ENCODE measurements at places on chromosomes 12 and 14.

- no peak for DNase-seq
These were observed 1.1 kb upstream of the CSRP2 start for GRCh38 chr12:76879710-76880518.

DNA sequence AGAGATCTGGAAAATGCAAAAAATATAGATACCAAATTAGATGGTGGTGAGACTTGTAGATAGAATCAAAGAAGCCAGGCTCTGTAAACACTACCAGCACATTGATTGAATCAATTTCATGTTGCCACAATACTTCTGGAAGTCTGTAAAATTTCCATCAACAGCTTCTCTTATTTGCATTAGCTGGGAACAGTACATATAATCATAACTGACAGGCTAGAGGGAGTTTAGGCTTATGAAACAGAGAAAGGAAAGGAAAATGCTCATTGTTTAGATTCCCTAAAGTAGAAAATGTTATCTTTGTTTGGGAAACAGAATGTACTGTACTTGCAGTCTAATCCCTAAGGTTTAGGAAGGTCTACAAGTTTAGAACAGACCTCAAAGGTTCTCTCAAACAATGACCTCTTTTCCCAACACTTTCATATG is 335.2 kb downstream of the CEP128 start:
- DNase-seq, result no peak

DNA sequence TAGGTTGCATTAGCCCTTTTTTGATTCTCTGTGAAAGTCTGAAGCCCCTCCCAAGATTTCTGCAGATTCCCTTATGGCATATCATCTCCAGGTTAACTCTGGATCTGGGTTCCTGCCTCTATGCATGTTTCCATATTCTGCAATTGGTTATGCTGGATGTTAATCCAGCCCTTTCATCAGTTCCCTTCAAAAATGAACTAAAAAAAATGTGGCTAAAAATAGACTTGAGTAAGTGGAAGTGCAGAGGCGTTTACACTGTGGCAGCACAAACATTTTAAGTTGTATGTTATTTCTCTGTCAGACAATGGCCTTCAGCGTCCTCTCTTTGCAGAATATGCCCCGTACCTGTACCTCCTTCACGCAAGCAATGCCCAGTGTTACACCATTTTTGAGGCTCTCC is 11.4 kb downstream of the MGST1 start:
- DNase-seq, result no peak

GRCh38 chr14:96683562-96684289 is 113.5 kb upstream of the VRK1 start:
- DNase-seq, result no peak

DNA sequence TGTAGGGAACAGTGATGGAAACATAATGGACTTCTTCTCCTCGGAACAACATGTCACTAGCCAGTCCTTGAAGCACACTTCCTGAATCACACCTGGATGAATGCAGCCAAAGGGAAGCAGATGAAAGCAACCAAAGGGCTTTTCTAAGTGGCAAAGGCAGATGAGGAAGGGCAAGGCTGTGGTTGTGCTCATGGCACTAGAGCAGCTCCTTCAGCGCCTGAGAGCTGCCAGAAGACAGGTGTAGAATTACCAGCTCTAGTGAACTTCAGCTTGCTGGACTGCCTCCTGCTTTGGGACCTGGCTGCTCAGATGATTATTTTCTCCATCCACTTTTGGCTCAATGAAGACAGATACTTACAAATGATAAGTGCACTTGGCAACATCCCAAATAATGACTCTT is 1372.1 kb upstream of the SEL1L start:
- no peak for DNase-seq

GRCh38 chr14:99511421-99512109 is 30.4 kb downstream of the CCNK start:
- peak; percentile 52 for DNase-seq

GRCh38 chr12:129727100-129727499 is 176.7 kb downstream of the TMEM132D start:
- no peak for DNase-seq

- DNase-seq, result no peak
These were observed 12.3 kb downstream of the HMGA2 start for GRCh38 chr12:65836419-65837197.

DNA sequence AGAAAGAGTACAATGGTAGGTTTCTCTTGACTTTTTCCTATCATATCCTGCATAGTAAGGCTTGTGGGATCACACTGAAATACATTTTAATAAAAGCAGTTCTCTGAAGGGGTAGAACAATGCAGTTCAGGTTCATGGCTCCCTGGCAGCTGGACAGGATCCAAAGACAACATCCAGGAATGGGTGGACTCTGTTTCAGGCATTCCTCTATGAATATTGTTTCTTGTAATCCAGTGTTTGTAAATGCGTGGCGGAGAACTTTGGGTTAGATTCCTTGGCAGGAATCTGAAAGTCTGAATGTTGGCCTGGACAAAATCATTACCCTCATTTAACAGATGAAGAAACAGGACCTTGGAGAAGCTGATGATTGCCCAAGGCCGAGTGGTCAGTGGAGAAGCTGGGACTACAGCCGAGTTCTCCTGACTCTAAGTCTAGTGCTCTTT is 43.5 kb downstream of the SYNE2 start:
- peak; percentile 61 for DNase-seq

- no peak for DNase-seq
These were observed 7.3 kb upstream of the AP4S1 start for GRCh38 chr14:31018057-31018645.

DNA sequence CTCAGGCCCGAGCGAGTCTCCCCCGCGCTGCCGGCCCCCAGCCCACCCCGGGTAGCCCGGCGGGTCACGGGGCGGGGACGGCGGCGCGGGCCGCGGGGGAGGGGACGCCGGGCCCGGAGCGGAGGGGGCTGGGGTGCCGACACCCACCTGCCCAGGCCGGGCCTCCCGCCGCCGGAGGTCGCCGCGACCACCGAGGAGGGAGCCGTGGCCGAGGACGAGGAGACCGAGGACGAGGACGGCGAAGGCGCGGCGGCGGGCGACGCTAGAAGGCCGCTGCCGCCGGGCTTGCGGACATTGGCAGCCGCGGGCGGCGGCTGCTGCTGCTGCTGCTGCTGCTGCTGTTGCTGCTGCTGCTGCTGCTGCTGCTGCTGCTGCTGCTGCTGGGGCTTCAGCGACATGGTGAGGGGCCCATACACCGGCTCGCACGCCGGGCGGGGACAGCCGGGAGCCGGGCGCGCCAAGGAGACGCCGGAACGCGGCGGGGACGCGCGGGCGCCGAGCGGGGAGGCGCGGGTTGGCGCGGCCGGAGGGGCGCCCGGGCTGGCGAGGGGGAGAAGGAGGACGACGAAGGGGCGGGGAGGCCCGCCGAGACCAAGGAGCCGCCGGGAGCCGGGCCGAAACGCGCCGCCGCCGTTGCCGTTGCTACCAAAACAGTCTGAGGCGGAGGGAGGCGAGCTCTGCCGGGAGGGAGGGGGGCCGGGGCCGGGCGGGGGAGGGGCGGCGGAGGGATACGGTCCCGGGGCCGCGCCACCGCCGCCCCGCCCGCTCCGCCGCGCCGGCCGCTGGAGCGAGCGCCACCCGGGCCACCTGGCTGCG is at the start of gene ATXN2:
Gene ATXN2, minus strand, starts transcription at position 679 of the 816 bp plus-strand sequence. Its CDS starts 281 bp downstream, at position 398.
- peak; percentile 94 for DNase-seq

DNA sequence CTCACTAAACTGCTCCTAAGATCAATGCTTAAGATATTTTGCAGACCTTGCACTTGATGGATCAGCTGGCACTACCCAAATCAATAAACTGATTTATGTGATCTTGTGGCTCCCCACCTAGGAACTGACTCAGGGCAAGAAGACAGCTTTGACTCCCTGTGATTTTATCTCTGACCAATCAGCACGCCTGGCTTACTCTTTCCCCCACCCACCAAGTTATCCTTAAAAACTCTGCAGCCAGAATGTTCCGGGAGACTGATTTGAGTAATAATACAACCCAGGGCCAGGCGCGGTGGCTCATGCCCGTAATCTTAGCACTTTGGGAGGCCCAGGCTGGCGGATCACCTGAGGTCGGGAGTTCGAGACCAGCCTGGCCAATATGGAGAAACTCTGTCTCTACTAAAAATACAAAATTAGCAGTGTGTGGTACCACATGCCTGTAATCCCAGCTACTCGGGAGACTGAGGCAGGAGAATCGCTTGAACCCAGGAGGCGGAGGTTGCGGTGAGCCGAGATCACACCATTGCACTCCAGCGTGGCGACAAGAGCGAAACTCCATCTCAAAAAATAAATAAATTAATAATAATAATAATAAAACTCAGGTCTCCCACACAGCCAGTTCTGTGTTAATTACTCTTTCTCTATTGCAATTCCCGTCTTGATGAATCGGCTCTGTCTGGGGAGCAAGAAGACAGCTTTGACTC is 12.0 kb downstream of the MORN3 start:
- no peak for DNase-seq

DNA sequence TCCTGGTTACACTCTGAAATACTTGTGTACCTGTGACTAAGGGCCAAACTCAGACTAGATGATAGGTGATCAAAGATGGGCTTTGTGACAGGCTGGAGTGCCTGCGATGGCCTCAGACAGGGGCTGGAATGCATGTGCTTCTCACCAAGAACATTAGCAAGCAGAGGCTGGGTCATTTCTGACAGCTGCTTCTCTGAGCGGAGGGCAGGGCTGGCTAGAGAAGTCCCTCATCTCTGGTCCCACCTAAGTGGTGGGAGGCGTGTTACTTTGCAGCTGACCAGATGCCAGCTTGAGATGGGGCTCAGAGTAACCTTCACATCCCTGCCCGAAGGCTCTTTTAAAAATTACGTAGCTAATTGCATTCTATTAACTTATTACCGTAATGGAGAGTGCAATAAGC is 106.8 kb upstream of the RTL1 start:
- no peak for DNase-seq

- DNase-seq, result peak; percentile 56
These were observed 43.5 kb upstream of the PTPRQ start for GRCh38 chr12:80400571-80400991.

DNA sequence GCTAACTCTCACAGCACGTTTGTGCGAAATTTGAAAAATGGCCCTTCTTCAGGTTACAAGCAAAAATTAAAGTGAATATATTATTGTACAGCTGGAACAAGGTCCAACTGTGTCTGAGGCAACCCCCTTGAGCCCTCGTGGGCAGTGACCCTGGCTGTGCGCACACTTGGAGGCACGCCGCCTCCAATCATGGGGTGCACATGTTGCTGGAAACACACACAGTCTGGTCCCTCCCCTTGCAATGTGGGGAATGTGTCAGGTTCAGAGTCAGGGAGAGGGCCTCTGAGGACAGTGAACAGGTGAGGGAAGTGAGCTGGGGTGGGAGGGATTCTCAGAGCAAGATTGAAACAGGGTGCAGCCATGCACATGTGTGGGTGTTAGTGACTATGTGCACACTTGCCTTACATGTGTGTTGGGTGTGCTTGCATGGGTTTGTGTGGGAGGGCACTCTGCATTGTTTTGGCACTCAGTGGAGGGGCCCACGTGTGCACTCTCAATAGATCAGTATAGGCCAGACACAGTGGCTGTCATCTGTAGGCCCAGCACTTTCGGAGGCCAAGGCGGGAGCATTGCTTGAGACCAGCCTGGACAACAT is 9.6 kb downstream of the TSPAN9 start:
- DNase-seq, result no peak

DNA sequence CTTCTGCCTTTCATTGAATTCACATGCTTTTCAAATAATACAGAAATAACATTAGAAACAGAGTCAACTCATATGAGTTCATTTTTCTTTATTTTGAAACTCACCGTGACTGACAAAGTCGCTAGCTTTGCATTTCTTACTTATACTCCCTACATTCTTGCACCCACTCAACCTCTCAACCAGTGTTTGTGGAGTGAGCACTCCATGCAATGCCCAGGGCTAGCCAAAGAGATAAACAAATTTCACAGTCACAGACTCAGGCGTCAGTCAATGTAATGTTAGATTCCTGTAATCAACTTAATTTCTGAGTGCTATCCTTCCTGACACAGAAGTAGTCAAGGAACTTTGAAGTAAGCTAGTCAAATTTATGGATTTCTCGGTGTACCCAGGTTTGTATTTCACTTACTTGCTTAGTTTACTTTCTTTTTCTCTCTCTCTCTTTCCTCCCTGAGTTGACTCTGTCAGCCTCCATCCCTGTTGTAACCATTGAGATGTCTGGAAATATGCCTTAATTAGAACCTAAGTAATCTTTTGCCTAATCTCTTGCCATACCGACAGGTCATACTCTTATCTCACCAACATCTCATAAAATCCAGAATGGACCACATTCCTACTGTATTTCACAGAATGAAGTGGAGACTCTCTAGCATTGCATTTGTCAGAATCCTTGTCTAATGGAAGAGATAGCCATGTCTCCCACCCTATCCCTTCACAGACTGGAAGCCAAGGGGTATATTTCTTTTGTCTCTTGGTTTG is 413.0 kb downstream of the AEBP2 start:
- DNase-seq, result no peak

DNA sequence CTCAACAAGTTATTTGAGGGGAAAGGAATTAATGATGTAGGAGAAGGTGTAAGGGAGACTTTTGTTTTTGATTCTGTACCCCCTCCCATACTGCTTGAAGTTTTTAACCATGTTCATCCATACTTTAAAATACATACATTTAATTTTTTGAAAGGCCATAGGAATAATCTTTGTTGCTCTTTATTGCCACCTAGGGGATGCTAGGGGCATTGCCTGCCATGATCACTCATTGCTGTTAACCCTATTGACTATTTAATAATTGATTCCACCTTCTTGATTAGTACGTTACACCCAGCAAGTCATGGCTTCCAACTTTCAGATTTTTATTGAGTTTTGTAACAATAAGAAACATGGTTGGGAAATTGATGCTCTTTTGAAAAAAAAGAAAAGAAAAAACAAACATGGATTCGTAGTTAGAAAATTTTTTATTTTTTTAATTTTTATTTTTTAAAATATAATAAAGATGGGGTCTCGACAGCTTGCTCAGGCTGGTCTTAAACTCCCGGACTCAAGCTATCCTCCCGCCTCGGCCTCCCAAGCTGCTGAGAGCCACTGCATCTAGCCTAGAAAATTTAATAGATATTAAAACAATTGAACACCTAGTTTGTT is 8.5 kb upstream of the PRKAB1 start:
- DNase-seq, result peak; percentile 63

DNA sequence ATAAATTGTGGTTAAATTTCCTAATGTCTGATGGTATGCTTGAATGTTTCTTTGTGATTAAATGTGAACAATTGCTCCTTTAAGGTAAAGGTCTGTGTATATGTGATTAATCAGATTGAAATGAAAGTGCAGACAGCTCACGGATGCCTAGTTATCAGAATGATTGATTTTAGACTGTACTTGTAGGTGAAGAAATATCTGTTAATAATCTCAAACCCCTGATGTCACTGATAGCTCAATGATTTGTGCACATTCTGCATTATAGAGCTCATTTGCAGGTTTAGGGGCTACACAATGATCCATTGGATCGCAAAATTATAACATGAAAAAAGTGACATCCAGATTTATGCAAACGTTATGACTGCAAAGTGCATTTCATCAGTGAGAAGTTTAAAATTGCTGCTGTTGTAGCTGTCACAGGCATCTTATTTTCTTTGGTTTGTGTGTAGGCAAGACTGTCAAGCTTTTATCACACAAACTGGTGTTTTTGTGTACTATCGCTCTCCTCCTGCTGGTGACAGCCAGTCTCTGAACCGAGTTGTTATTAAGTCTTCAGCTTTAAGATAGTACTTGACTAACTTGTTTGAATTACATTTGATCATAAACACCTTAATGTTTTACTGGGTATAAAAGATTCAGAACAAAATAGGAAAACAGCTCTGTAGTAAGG is 103.4 kb upstream of the RMST start:
- no peak for DNase-seq
